Endothelial cell of coronary artery (primary cell): ENCODE measurements at places on chromosomes 1 and 21. TPM values are rescaled to one million over a fixed set of nuclear protein-coding genes. Genes with fewer than 3 reads are reported as not detected.

Gene UBL4B
- not detected in 2 replicates for total RNA-seq

Gene ADAMTSL4
- total RNA-seq, result 0.18 and 0.56 TPM in 2 replicates

Gene OR6P1
- total RNA-seq, result not detected in 2 replicates

Gene TPRG1L
- 26.3 and 28.5 TPM in 2 replicates for total RNA-seq

Gene OR2T33
- total RNA-seq, result not detected in 2 replicates

Gene WNT2B
- total RNA-seq, result 1.8 and 8.6 TPM in 2 replicates

Gene SPRR4
- not detected in 2 replicates for total RNA-seq

Gene TNFRSF4
- 0.63 and 1.6 TPM in 2 replicates for total RNA-seq
